Peyer's patch (tissue), 4 donors: ENCODE measurements at places on chromosomes 1 and 21.

DNA sequence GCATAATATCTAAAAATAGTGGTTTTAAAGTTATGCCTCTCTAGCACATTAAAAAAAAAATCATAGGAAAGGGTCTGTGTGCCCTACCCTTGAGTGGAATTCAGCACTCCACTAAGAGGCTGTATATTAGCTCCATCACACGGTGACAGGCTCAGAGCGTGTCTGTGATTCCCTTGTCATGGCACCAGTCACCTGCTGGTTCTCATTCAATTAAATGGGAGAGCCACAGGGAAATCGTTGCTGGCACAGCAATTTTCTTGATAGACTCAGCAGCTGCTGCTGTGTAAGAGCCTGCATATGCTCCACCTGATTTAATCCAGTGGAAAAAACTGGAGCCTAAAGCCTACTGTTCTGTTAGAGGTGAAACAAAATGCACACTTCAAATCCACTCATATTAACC, 9.5 kb downstream of the ATP6V1G3 start:
- no peak for DNase-seq

DNA sequence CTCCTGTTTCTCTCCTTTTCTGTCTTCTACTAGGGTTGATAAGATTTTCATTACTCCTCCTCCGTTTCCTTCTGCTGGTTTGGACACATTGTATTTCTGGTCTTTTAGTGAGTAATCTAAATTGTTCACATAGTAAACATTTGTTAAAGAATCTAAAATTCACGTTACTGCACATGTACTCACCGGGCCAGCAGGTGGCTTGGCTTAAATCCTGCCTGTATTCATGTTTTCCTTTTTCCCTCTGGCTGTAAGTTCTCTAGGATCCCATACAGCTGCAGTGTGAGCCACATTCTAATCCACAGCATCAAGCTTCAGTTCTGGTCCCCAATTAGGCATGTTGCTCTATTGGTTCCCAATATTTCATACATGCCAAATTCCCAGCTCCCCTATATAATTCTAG, 958.3 kb downstream of the ADGRL2 start:
- no peak for DNase-seq

- peak; percentile 98 for DNase-seq
These were observed at the start of gene STK40 for GRCh38 chr1:36385410-36386264. Gene STK40, minus strand, starts transcription at chr1:36385924. Its CDS starts 24,592 bp downstream, at chr1:36361332.

DNA sequence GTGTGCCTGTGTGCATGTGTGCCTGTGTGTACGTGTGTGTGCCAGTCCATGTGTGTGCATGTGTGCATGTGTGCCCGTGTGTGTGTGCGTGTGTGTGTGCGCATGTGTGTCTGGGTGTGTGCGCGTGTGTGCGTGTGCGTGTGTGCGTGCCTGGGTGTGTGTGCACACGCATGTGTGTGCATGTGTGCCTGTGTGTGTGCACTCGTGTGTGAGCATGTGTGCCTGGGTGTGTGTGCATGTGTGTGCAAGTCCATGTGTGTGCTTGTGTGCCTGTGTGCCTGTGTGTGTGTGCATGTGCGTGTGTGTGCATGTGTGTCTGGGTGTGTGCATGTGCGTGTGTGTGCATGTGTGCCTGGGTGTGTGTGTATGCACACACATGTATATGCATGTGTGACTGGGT, 28.7 kb upstream of the COL6A2 start:
- DNase-seq, result no peak

GRCh38 chr1:150178548-150178947, 28.8 kb downstream of the PLEKHO1 start:
- DNase-seq, result no peak

- no peak for DNase-seq
These were observed 160.0 kb downstream of the PDE4B start for GRCh38 chr1:65952696-65953095.

- DNase-seq, result no peak
These were observed 87.6 kb upstream of the TRABD2B start for GRCh38 chr1:48084826-48085225.

DNA sequence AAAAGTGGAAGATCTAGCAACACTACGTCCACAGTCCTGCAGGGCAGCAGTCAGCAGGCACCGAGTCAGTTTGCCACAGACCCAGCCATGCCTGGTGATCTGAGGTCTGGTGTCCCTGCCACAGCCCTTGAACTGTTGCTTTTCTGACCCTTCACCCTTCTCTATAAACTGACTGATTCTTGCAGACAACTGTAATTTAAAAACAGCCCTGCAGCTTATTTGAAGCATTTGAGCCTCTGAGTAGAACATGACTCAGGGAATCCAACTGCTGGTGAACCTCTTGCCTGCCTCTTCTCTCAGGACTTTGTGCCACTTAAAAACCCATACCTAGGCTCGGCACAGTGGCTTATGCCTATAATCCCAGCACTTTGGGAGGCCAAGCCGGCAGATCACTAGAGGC, 107.2 kb downstream of the EDEM3 start:
- no peak for DNase-seq

- no peak for DNase-seq
These were observed 5.5 kb downstream of the KCNA10 start for GRCh38 chr1:110513511-110513910.

- no peak for DNase-seq
These were observed 797 bp downstream of the WDR47 start for GRCh38 chr1:109040989-109041620.

DNA sequence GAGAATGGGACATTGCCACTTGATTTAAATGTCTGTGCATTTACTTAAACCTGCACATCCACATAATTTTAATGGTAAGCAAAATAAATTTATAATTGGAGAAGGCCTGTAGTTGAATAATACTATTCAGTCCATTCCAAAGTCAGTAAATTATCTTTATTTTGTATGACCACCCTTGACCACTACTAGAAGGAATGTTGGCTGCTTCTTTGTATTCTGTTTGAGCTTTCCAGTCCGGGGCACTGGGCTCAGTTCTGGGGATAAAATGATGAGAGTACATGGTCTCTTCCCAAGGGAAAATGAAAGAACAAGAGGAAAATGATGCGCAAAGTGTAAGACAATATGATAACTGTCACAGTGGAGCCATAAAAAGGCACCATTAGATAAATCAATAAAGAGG, 98.9 kb downstream of the CRB1 start:
- DNase-seq, result no peak

- DNase-seq, result no peak
These were observed 24.3 kb upstream of the SLC35D1 start for GRCh38 chr1:67078291-67078690.

DNA sequence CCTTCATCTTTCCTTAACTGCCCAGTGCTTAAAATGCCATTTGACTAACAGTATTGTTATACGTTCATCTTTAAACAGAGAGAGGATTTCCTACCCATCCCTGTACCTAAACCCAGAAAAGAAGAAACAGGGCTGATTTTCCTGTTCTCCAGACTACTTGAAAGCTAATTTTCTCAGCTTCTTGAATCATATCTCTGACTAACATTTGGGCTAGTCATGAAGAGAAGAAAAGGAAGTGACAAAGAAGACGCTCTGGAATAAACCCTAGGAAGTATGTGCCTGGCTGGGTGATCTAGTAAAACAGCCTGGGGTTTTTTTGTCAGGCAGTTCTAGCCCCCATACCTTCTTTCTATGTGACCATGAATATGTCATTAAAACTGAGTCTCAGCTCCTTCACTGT, 44.8 kb upstream of the SGIP1 start:
- DNase-seq, result no peak

- DNase-seq, result no peak
These were observed 2.5 kb downstream of the MAD2L2 start for GRCh38 chr1:11678442-11678841.

- DNase-seq, result peak; percentile 20
These were observed 202.1 kb downstream of the NCAM2 start for GRCh38 chr21:21200103-21200938.

DNA sequence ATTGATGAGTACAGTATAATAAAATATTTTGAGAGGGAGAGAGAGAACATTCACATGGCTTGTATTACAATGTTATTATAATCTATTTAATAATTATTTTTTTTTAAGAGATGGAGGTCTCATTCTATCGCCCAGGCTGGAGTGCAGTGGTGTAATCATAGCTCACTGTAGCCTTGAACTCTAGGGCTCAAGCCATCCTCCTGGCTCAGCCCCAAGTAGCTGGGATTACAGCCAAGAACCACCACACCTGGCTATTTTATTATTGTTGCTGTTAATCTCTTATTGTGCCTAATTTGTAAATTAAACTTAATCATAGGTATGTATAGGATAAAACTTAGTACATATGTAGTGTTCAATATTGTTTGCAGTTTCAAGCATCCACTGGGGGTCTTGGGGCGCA, 57.8 kb downstream of the HS2ST1 start:
- no peak for DNase-seq

DNA sequence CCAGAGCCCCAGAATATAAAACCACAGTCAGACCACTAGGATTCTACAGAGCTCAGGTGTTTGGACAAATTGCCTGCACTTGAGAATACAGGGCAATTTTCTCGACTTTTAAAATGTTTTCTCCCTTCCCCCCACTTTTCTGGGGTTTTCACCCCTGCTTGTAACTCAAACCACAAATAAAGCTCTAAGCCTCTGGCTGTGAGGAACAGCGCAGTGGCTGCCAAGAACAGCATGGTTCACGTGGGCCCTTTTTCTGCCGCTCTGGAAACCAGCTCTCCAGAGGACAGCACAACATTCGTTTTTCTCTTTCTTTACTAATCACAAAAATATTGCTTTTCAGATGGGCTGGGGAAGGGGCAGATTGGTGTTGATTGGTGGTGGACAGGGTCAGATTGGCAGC, 102.2 kb upstream of the JUN start:
- DNase-seq, result no peak

- no peak for DNase-seq
These were observed 301.3 kb upstream of the B3GALT2 start for GRCh38 chr1:193487722-193488121.

DNA sequence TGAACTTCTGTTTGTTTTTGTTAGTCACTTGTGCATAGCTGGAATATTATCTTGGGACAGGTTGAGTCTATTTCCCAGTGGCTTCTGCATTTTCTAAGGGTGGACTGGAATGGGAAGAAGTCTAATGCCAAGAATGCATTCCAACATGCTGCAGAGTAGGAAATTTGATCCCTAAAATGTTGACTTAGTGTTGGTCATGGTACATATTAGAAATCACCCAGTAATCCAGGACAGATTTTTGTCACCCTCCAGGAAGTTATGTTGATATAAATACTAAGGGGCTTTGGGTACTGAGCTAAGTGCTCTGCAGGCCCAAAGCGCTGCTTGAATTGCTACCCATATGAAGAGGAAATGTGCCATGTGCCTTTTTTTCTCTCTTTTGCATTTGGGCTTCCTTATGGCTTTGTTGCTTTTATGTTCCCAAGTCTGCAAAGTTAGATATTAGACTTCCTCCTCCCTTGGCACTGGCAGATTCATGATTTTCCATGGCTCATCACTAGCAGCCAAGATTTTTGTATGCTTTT, 10.0 kb downstream of the ARID1A start:
- DNase-seq, result no peak

- DNase-seq, result no peak
These were observed at the start of gene SLAMF7 for GRCh38 chr1:160739098-160739511. Gene SLAMF7, plus strand, starts transcription at chr1:160739247. Its CDS starts 55 bp downstream, at chr1:160739302.

- DNase-seq, result no peak
These were observed 45.1 kb upstream of the MUTYH start for GRCh38 chr1:45385302-45385701.

GRCh38 chr1:21659099-21659923, 9.8 kb downstream of the RAP1GAP start:
- DNase-seq, result peak; percentile 89

GRCh38 chr21:45593162-45594022, 50.1 kb upstream of the PCBP3 start:
- no peak for DNase-seq

- DNase-seq, result no peak
These were observed 684.4 kb downstream of the PLA2G4A start for GRCh38 chr1:187513190-187513589.

GRCh38 chr1:36585569-36586548, 103.1 kb upstream of the CSF3R start:
- DNase-seq, result no peak

DNA sequence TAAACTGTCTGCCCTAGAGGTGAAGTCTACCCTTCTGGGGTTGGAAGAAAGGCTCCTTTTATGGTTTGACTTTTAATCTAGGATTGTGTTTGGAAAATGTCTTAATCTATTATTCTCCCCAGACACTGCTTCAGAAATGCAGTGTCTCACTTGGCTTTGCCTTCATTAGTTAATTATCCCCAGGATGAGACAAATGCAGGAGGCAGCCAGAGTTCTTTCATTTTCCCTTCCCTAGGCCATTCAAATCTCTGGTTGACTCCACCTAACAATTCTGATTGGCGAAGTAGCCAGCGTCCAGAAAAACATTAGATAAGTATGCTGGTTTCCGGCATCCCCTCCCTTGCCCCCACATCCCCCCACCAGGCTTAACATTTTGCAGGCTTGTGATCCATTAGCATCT, 325.8 kb upstream of the PBX1 start:
- DNase-seq, result no peak

DNA sequence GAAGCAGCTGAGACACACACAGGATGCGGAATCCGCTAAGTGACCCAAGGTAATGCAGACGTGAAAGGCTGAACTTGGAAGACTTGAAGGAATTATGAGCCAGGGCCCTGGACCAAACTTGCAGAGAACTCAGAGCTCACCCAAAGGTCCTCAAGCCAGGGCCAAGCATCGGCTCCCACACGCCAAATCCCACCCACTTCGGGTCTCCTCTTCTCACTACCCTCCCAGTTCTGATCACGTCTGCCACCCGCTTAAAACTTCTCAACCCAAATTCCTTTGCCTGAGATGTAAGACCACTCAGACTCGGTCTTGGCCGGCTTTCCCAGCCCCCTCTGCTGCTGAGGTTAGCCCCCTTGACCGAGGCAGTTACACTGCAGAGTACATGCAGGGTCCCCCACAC, 130.1 kb downstream of the PSMG1 start:
- DNase-seq, result no peak

GRCh38 chr1:32960819-32961355, 3.7 kb downstream of the RNF19B start:
- no peak for DNase-seq

DNA sequence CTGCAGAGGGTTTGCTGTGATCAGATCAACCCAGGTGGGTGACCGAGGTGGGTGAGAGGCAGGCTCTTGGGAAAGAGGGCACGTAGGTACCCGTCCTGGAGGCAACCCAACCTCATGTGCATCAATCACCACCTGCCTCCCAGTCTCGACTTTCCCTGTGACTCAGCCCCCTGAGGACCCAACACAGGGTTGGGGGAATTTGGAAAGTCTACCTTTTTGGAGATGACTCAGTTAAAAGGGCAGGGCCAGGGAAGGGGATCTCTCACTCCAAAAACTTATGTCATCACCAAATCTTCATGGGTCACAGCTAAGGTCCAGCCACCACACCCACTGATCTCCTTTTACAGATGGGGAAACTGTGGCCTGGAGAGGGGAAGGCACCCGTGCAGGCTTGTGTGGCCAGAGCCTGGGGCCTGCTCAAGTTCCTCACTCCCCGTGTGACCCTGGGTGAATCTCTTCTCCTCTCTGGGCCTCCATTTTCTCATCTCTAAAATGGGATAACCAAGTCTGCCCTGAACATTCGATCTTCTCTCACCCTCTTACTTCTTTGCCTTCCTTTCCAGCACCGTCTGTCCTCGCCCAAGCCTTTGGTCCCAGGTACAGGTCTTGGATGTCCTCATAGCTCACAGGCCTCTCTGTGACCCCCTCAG, 34.6 kb upstream of the WNT4 start:
- DNase-seq, result no peak

GRCh38 chr1:179021873-179022272, 3.8 kb upstream of the FAM20B start:
- DNase-seq, result no peak

- no peak for DNase-seq
These were observed 197.5 kb downstream of the ATG4C start for GRCh38 chr1:62981434-62981833.
